Right renal cortex interstitium (tissue), 3 donors: ENCODE measurements at places on chromosomes 3 and 15. TPM values are rescaled to one million over a fixed set of nuclear protein-coding genes. Genes with fewer than 3 reads are reported as not detected.

The SPG11 gene
- polyA plus RNA-seq, result 70.8 TPM

GRCh38 chr3:8486936-8487335 is 14.7 kb upstream of the LMCD1 start:
- DNase-seq, result no peak

- DNase-seq, result no peak
Observed at GRCh38 chr15:49621887-49622286, 1.0 kb downstream of the DTWD1 start.

- DNase-seq, result no peak
Observed at GRCh38 chr3:111932946-111933345, 45.9 kb upstream of the ABHD10 start.

DNA sequence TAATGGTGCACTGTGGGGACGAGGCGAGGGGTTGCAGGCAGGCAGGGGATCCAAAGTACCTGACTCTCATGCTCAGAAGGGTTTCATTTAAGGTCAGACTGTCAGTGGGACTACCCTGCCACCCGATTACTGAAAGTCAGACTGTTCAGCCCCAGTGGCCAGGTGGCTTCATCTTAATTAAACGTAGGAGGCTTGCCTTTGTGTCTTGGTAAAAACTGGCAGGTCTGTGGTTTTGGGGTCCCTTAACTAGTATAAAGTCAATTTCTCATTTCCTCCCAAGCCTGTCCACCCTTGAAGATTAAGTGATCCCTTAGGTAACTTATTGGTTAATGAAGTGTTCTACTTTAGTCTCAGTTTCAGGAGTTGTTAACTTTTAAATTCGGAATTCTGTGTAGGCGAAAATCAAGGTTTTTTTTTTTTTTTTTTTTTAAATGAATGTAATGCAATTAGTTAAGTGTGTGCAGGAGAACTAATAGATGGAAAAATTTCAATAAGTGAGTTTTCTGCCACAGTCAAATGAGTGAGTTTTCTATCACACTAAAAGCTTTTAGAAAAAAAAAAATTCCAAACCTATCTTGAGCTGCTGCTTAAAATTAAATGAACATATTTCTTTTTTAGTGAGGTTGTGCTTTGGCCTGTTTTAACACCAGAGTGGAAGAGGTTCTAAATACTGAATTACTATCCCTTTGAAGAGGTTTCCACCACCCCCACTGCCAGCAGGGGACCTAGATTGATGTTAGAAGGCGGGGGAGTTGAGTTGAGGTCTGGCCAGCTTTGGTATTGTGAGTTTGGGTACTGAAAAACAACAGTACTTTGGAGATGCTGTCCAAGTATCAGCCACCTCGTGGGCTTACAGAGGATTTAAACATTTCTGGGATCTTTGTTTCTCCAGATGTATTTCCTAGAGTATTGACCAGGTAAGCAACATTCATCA is 15.2 kb downstream of the ITPR1 start:
- DNase-seq, result no peak
